ENCODE measurements at places on chromosomes 4 and X.

DNA sequence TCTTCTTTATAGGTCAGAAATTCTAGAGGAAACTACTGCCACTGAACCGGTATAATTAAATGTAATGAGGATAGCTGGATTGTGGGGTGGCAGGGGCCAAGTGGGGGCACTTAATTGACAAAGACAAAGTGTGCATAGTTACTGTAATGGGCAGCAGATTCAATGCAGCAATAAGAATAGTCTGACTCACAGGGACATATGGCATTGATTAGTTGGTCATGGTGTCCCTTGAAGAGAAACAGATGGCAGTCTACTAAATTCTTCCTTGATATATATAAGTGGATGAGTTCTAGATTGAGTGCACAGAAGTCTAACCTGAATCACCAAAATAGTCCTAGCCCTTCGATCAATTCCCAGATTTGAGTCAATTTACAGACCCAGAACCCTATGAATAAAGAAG, 31.6 kb downstream of the ETDC start:
- no peak for DNase-seq

GRCh38 chrX:45295259-45295986, 94.7 kb upstream of the DIPK2B start:
- DNase-seq, result no peak

DNA sequence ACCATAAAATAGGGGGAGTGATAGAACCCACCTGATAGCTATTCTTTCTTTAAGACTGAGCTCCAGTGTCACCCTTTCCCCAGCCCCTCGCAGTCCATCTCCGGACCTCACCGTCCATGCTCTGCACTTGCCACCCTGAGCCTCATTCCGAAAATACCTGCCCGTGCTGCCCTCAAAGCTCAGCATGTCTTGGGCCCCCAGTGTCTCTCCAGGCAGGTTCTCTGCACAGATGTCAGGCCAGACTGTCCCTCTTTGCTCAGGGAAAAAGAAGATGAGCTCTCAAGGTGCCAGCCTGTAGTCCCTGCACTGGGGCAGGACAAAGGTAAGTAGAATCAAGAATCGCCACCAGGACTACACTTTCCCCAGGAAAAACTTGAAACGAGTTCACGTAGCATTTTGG, 9.8 kb upstream of the WFS1 start:
- no peak for DNase-seq

DNA sequence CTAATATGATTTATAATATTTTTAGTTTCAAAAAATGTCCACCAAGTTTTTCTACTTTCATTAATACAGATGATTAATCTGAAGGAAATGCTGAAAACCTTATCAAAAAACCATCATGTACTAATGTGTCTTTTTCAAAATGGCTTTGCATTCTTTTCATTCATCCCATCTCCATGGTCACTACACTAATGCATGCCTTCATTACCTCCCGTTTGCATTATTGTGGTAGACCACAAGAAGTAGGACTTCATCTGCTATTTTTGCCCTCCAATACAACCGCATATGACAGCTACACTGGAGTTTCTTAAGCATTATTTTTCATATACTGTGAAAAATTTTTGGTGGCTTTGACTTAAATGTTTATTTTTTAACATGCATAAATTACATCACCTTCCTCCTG, 37.9 kb upstream of the FSTL5 start:
- no peak for DNase-seq

GRCh38 chrX:135520022-135520552, 373 bp upstream of the INTS6L start:
- no peak for DNase-seq

- no peak for DNase-seq
Observed at GRCh38 chr4:176236946-176237345, 32.1 kb downstream of the ASB5 start.

DNA sequence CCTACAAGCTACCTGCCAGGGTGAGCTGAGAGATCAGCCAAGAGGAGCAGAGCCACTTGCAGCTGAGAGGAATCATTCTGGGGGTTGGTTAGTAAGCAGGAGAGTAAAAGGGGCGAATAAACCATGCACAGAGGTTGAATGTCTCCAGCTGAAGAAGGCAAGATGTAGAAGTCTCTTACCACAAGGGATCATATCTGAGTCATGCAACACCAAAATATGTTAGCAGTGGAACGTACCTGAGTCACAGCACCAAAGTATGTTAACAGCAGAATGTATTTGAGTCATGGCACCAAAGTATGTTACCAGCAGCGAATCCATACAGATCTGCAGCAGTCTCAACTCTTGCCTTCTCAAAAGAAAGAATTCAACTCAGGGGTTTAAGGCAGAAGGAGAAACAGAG, 29.9 kb downstream of the C4orf51 start:
- DNase-seq, result no peak

- no peak for DNase-seq
Observed at GRCh38 chr4:166003811-166004210, 130.8 kb downstream of the TLL1 start.

GRCh38 chrX:79259073-79259689, 108.0 kb downstream of the ITM2A start:
- DNase-seq, result peak; percentile 81

- no peak for DNase-seq
Observed at GRCh38 chrX:110569506-110569905, 210.9 kb downstream of the RTL9 start.

- no peak for DNase-seq
Observed at GRCh38 chr4:43709443-43709842, 739.2 kb downstream of the KCTD8 start.

GRCh38 chr4:3870567-3870962, 104.4 kb downstream of the ADRA2C start:
- DNase-seq, result no peak

DNA sequence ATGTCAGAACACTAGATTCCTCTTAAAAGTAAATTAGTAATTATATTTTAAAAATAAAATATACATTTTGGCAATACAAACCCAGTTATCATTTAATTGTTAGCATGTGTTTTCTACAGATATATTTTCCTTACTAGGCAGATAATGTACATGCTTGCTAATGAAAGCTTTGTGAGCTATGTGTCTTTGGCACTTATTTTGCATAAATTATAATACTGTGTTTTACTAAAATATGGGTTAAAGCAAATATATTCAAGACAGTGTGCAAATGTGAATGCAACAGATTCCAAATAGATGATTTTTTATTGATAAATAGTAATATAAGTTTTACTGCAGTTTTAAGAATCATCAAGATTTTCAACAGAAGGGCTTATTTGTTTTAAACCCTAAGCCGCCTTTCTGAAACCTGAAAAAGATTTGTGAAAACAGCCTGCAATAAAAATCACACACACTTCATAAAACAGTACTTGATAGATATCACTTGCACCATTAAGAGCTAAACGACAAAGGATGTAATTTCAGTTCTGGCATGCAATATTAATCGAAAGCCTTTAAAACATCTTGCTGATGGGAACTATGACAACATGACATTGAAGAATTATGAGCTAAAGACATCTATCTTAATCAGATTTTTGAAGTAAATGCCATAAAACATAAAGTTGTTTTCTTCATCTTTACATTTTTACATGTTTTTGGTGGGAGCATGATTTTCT, 333.3 kb downstream of the DCTD start:
- no peak for DNase-seq

GRCh38 chr4:171639540-171639939, 173.7 kb upstream of the GALNTL6 start:
- no peak for DNase-seq

DNA sequence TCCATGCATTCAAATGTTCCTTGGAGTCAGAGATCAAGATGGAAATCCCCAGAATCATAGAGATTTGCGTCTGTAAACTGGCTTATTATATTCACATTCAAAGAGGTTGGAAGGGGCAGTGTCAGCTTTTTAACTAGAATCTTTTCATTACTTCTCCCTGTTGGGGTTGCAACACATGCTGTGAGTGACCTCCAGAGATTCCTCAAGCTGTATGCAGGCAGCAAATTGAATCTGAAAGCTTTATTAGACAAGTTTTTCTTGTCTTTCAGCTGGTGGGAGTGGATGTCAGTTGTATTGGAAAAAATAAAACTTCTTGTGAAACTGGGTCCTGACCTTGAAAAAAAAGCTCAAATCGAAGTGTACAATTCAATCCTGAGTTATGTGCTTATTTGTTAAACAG, 736.5 kb upstream of the FTHL17 start:
- no peak for DNase-seq

GRCh38 chrX:39840133-39840532, 257.6 kb downstream of the BCOR start:
- DNase-seq, result no peak

GRCh38 chr4:74218201-74218600, 60.3 kb downstream of the MTHFD2L start:
- DNase-seq, result no peak

DNA sequence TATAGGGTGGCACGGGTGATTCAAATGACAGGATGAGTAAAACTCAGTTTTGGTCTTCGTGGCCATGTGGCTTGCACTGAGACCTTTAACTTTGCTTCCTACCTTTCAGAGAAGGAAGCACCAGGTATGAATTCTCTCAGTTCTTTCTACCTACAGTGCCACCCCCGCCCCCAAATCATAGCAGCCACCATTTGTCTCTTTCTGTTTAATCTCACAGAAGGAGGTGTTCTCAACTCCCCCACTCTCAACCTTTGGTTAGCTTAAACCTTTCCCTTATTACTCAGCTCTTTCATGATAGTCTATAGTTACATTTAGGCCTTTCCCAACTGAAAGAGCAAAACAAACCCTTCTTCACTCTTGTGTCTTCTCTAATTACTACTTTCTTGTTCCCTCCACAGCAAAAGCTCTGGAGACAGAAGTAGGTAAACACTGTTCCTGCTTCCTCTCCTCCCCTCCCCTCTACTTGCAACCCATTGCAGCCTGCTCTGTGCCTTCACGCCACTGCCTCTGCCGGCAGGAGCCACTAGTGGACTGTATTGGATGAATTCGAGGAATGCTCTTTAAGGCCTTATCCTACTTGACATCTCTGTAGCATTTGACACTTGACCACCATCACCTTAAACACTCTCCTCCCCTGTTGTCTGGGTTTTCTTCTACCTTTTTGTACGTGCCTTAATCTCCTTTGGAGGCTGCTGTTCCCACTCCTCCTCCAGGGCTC, 123.7 kb downstream of the AFF1 start:
- no peak for DNase-seq

GRCh38 chr4:73607375-73608033, 12.7 kb downstream of the RASSF6 start:
- no peak for DNase-seq

GRCh38 chr4:76388160-76388908, 32.6 kb downstream of the CCDC158 start:
- no peak for DNase-seq

DNA sequence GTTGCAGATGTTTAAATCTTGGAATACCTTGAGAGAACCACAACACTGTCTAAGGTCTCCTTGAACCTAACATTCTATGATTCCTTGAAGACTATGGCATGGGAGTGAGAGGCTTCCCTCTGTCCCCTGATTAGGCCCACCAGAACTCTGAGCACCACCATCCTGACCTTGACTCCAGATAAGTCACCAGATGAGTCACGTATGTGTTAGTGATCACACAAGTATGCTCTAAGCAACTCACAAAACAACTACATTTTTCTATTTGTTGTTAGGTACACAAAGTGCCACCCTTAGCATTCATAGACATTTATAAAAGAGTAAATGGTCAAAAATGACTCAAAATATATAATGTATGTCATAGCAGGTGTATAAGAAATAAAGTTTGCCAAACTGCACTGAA, 252.9 kb upstream of the CXXC4 start:
- no peak for DNase-seq

GRCh38 chrX:94633237-94633636, 959.2 kb downstream of the FAM133A start:
- no peak for DNase-seq

DNA sequence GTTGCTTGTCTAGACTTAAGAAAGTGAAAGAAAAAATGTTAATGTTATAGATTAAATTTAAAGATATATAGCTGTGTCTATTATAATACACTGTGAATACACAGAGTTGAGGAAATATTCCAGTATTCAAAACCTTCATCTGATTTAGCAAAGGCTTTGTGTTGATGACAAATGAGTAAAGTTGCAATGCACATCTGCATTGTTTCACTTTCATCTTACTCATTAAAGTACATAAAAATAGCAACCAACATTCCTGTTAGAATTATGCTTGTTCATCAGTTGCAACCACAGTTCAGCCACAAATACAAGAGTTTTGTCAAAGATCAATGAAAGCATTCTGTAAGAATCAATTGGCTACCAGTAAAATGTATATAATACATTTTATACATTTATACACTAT, 346.4 kb upstream of the SLC7A11 start:
- DNase-seq, result no peak

DNA sequence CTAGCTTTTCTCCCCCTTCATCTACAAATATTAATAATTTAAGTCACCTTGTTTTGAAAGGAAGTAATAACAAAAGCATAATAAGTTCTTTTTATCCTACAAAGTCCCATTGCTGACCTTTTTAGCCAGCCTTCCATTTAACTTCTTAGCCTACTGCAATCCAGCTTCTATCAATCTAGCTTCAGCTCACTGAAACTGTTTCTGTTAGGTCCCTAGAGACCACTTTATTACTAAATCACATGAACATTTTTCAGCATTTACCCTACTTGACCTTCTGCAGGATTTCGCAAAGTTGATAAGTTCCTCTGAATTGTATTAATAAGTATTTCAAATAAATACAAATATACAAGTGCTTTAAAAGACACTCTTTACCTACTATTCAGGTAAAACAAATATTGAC, 186.5 kb downstream of the ANTXR2 start:
- no peak for DNase-seq

DNA sequence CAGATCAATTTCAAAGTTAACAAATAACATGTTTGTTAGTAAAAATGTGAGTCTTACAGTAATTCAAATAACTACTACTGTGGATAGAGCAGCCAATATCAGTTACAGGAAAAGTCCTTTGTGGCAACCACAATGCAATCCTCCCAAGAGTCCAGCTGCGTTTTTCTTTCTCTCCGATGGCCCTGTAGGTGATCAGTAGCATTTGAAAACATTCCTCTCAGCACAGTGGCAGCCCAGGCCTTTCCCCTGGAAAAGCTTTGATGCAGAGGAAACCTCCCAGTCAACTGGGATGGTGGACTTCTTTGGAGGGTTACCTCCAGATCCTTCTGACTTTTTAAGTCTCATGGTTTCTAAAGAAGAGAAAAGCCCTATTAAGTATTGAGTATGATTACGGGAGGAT, 18.0 kb upstream of the PDZD4 start:
- no peak for DNase-seq

DNA sequence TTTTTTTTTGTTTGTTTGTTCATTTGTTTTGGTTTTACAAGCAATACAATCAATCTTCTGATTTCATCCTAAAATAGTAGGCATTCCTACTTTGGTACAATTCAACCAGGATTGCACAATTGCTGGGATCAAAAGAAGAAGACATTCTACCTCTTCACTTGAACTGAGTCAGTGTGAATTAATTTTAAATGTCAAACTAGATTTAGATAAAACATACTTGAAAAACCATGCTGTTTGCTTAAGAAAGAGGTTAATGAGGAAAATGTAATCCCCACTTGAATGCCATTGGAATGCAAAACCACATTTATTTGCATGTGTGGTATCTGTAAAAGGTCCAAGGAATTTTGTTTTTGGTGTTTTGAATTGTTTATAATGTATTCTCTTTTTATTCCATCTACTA, 40.5 kb downstream of the HAND2 start:
- DNase-seq, result no peak
